ENCODE measurements at places on chromosomes 13 and 19.

DNA sequence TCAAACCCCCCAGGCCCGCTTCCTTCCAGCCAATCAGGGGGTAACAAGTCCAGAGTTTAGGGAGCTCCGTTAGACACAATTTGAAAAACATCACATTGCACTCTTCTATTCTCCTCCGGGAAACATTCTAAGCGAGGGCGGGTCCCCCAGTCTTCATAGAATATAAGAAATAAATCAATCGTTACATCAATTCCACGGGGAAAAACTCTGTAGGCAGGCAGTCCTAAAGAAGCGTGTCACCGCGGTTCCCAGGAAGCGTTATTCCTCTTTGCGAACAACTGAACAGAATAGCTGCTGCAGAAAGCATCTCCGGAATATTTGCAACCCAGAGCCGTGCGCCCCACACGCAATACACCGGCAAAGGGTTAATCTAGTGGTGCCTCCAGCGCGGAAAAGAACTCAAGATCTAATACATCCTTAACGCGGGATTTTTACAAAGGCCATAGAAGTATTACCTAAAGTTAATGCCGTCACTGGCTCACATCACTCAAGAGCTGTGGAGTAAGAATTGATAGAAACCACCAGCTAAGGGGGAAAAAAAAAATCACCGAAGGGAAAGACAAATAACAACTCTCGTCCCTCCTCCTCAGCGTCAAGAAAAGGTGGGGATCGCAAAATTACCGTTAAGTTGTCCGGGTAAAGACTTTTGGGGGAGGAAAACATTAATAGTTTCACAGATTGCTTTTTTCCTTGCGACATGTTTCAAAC is 65.1 kb downstream of the KCNRG start:
- H3K36me3 ChIP-seq, result peaks cover 25% of the 10 kb centered on the region
- H3K27ac ChIP-seq, result peak overlapping the region; percentile 96
- no peaks in the 10 kb centered on the region for H3K27me3 ChIP-seq
- peak overlapping the region; percentile 100 for H3K4me3 ChIP-seq
- peaks cover 35% of the 10 kb centered on the region for H3K4me1 ChIP-seq
- DNase-seq, result peak; percentile 37

GRCh38 chr19:3474010-3474409 is 6.3 kb downstream of the SMIM24 start:
- no peak overlapping the region for H3K27ac ChIP-seq
- H3K36me3 ChIP-seq, result peaks cover 3% of the 10 kb centered on the region
- no peak overlapping the region for H3K4me3 ChIP-seq
- no peaks in the 10 kb centered on the region for H3K27me3 ChIP-seq

DNA sequence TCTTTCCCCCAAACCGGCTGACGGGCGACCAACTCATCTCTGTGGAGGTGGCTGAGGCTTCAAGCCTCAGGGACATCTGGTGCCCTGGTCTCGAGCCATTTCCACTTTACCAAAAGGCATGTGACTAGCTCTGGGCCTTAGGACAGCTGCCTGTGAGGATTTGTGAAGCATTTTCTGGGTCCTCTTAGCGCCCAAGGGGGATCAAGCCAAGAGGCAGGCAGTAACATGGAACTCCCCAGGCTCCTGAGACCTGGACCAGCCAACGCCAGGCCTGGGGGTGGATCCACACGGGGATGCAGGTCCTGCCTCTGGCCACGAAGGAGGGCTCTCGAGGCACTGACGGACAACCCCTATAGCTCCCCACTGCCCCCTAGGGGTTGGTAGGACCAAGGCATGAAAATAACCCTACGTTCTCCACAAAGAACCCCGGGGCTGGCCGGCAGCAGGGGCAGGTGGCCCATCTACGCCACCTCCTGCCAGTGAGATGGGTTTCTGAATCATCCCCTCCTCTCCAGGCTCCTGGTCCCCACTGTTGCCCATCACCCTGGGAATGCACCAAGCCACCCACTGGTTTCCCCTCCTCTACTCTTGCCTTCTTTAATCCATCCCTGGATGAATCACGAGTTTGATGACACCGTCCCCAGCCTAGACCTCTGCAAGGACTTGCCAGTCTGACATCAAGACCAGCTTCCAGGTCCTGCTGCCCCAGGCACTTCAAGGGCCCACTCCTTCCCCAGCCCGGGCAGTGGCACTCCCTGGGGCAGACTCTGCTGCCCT is 7.0 kb upstream of the MYDGF start:
- DNase-seq, result no peak
- H3K4me1 ChIP-seq, result no peaks in the 10 kb centered on the region
- no peaks in the 10 kb centered on the region for H3K27me3 ChIP-seq
- H3K4me3 ChIP-seq, result no peak overlapping the region
- peak overlapping the region; percentile 54 for H3K27ac ChIP-seq
- peaks cover 24% of the 10 kb centered on the region for H3K36me3 ChIP-seq

DNA sequence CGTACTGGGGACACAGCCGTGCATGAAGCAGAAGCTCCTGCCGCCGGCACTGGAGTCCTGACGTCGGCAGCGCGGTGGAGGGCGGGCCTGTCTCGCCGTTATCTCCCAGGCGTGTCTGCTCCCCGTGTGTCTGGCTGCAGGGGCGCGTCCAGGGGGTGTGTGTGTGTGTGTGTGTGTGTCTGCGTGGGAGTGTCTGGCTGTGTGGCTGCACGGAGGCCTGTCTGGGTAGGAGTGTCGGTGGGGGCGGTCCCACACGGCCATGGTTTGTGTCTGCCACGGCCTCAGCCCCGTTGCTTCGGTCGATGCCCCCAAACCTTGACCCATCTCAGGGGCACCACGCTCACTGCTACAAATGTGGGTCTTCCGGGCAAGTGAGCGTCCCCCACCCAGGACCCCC is 18.3 kb downstream of the ARID3A start:
- peaks cover 11% of the 10 kb centered on the region for H3K36me3 ChIP-seq
- H3K27ac ChIP-seq, result no peak overlapping the region
- H3K4me3 ChIP-seq, result no peak overlapping the region
- DNase-seq, result no peak

DNA sequence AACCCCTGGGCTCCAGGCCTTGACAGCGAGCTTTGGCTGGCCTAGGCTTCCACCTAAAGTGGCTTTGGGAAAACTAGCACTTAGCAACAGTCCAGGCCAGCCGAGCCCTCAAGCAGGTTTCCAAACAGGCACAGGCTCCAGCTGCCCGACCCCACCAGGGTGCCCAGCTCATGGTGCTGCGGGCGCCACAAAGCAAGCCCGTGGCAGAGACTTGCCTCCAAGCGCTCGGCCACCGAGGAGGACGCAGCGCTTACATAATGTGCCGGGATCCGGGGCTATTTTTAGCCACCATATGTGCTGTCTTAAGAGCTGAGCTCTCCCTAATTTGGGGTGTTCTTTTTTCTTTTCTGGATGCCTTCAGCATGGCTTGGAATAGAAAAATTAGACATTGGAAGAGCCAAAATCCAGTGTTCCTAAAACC is 56.1 kb upstream of the F7 start:
- DNase-seq, result no peak
- H3K4me1 ChIP-seq, result no peaks in the 10 kb centered on the region
- no peak overlapping the region for H3K4me3 ChIP-seq
- no peaks in the 10 kb centered on the region for H3K27me3 ChIP-seq
- H3K27ac ChIP-seq, result no peak overlapping the region

- H3K27me3 ChIP-seq, result no peaks in the 10 kb centered on the region
- peak overlapping the region; percentile 38 for H3K27ac ChIP-seq
- no peak for DNase-seq
- no peak overlapping the region for H3K4me3 ChIP-seq
- peaks cover 15% of the 10 kb centered on the region for H3K36me3 ChIP-seq
Observed at GRCh38 chr19:4983346-4984105, 14.6 kb downstream of the KDM4B start.

- peak overlapping the region; percentile 94 for H3K27ac ChIP-seq
- H3K36me3 ChIP-seq, result peaks cover 22% of the 10 kb centered on the region
- H3K4me3 ChIP-seq, result peak overlapping the region; percentile 94
Observed at GRCh38 chr19:37718304-37718703, 1.3 kb downstream of the ZNF607 start.

DNA sequence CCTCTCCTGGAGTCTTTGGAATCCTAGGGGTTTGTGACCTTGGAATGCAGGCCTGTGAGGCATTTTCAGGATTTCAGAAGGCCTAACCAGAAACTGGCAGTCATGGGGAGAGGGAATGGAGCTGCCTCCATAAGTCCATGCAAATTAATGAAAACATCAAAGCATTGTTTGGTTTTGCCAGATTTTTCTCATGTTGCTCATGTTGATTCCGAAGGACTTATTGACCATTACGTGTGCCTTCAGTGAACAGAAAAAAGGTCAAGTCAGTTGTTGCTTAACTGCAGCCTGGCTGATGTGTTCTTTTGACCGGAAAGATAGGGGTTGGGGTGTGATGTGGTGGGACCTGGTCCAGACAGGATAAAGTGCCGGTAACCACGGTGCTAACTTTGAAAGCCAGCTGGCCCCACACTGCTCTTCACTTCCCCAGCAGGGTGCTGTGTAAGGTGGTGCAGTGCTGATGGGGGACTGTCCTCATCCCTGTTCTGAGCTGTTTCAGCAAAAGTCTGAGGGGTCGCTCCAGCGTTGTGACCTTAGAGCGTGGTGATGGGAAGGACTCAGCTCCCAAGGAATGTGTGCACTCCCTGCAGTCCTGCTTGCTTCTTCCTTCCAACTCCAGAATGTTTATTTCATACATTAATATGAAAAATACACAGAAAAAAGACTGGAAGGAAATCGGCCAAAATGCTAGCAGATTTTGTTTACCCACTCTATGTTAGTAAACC is 3.5 kb downstream of the RNF113B start:
- H3K4me3 ChIP-seq, result no peak overlapping the region
- H3K36me3 ChIP-seq, result no peaks in the 10 kb centered on the region
- no peaks in the 10 kb centered on the region for H3K4me1 ChIP-seq

GRCh38 chr13:35808846-35809245 is 322.3 kb downstream of the DCLK1 start:
- H3K27ac ChIP-seq, result no peak overlapping the region
- H3K4me3 ChIP-seq, result no peak overlapping the region
- no peaks in the 10 kb centered on the region for H3K36me3 ChIP-seq
- DNase-seq, result no peak
- no peaks in the 10 kb centered on the region for H3K4me1 ChIP-seq

- H3K27ac ChIP-seq, result no peak overlapping the region
- no peaks in the 10 kb centered on the region for H3K27me3 ChIP-seq
- H3K4me1 ChIP-seq, result peaks cover 6% of the 10 kb centered on the region
Observed at GRCh38 chr19:39796000-39796498, 17.4 kb downstream of the LEUTX start.

DNA sequence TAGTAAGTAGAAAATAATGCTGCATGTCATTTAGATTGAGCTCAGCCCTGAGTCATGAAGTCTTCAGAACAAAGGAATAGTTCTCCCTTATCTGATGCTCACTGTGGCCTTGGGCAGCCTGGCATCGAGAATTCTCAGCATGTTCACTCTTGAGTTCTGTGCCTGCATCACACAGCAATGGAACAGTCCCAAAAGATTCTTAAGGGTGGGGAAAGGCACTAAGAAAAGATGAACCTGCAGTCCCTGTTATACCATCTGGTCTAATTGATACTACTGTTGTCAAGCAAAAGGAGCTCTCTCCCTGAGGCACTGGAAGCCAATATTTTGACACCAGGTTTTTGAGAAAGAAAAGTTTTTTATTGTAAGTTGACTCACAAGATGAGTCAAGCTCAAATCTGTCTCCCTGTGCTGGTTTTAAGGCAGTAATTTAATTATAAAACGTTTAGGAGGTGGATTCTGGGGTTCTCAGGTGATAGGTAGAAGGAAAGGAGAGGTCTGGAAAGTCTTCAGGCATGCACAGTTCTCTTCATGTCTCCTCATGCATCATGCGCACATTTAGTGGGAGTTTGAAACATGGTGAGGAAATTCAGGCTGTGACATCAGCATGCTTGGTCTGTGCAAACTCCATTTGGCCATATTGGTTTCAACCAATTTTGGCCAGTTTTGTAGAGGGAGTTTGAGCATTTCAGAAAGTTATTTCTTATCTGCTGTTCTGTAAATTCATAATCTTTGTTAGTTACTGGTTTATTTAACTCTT is 38.1 kb upstream of the ZNF766 start:
- H3K27me3 ChIP-seq, result no peaks in the 10 kb centered on the region
- no peak for DNase-seq
- H3K4me3 ChIP-seq, result no peak overlapping the region
- no peaks in the 10 kb centered on the region for H3K4me1 ChIP-seq
- no peak overlapping the region for H3K27ac ChIP-seq

DNA sequence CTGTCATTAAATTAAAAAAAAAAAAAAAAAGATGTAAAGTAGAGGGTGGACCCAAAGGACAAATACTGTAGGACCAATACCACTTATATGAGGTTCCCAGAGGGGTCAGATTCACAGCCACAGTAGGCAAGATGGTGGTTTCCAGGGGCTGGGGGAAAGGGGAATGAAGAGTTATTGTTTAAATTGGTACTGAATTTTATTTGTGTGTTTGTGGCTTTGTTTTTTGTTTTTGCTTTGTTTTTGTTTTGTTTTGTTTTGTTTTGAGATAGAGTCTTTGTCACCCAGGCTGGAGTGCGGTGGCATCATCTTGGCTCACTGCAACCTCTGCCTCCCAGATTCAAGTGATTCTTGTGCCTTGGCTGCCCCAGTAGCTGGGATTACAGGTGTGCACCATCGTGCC is 17.9 kb upstream of the LSM14A start:
- no peak for DNase-seq
- H3K36me3 ChIP-seq, result no peaks in the 10 kb centered on the region
- no peaks in the 10 kb centered on the region for H3K27me3 ChIP-seq
- H3K27ac ChIP-seq, result no peak overlapping the region

DNA sequence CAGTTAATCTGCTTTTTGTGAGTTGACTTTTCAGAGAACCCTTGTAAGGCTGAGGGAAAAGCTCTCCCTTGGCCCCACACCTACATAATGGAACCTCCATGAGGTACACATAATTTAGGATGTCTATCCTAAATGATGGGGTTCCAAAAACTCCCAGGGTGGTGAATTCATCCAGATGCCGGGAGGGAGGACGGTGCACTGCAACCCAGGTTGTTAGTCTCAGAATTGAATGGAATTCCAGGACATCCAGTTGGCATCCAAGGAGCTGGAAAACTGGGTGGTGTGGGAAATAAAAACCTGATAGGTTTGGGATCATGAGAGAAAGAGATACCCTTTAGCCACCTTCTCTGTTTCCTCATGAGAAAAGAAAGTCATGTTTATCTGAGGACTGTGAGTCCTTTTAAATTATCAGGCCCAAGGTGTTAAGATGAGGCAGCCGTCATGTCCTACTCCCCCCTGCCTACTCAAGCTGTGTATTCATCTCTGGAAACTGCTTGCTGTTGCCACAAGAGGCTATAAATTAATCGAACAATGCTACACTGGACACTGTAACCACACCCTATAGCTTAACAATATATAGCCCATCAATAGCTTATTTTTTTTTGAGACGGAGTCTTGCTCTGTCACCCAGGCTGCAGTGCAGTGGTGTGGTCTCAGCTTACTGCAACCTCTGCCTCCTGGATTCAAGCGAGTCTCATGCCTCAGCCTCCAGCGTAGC is 49.5 kb downstream of the C13orf46 start:
- H3K27ac ChIP-seq, result no peak overlapping the region
- DNase-seq, result no peak
- H3K27me3 ChIP-seq, result peaks cover 73% of the 10 kb centered on the region

GRCh38 chr13:71149498-71150363 is 717.3 kb downstream of the DACH1 start:
- no peak overlapping the region for H3K4me3 ChIP-seq
- H3K4me1 ChIP-seq, result no peaks in the 10 kb centered on the region
- H3K36me3 ChIP-seq, result peaks cover 3% of the 10 kb centered on the region
- H3K27me3 ChIP-seq, result no peaks in the 10 kb centered on the region

DNA sequence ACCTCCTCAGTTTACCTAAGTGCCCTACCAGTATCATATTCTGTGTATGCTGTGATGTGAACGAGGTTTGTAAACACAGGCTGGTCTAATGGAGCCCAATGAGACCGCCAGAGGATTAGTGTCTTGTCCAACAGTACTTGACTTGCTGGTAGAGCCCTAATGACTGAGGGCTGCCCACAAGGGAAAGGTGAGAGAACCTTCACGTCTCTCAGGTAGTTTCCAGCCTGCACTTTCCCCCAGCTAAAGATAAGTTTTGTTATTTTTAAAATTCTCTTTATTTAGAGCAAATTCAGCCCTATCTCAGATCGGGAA is 498 bp upstream of the RBM26 start:
- no peaks in the 10 kb centered on the region for H3K27me3 ChIP-seq
- H3K4me3 ChIP-seq, result no peak overlapping the region
- peaks cover 15% of the 10 kb centered on the region for H3K36me3 ChIP-seq

All from central memory CD8-positive, alpha-beta T cell (primary cell).